ENCODE measurements at places on chromosomes 5 and 9. TPM values are rescaled to one million over a fixed set of nuclear protein-coding genes. Genes with fewer than 3 reads are reported as not detected.

GRCh38 chr9:87276851-87277261 is 220.8 kb upstream of the DAPK1 start:
- no peak for DNase-seq

DNA sequence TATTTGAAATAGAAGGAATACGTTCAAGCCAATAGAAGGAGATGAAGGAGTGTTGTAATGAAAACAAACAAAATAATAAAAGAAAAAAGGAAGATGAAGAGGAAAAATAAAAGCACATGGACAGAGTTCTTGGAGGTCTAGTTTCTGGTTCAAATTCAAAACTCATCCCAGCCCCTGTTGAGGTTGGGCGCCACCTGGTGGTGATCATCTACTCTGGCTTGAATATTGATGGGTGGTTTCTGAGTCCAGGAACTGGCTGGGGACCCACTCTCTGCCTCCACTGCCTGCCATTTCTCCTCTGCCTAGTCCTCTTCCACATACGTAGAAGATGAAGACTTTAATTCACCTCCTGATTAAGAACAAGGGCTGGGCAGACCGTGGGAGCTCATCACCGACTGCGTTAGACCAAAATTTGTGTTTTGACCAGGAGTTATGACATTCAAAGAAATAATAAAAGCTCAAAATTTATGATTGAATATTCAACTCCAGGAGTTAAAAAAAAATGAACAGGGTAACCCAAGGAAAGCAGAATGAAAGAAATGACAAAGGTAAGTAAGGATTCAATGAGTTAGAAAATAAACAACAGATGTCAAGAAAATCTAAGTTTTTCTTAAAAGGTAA is 99.0 kb upstream of the SLC1A3 start:
- peak; percentile 92 for DNase-seq

- DNase-seq: no peak
Observed at GRCh38 chr5:1065891-1066650, 45.8 kb downstream of the SLC12A7 start.

GRCh38 chr9:12441506-12441905 is 251.7 kb upstream of the TYRP1 start:
- no peak for DNase-seq

MZB1 gene
- 4.1 TPM for total RNA-seq

GRXCR2 gene
- not detected for total RNA-seq
